Tibial artery (tissue), 4 donors: ENCODE measurements at places on chromosomes 6 and 20.

GRCh38 chr6:26044140-26045064, 42.8 kb upstream of the HFE start:
- DNase-seq: no peak

DNA sequence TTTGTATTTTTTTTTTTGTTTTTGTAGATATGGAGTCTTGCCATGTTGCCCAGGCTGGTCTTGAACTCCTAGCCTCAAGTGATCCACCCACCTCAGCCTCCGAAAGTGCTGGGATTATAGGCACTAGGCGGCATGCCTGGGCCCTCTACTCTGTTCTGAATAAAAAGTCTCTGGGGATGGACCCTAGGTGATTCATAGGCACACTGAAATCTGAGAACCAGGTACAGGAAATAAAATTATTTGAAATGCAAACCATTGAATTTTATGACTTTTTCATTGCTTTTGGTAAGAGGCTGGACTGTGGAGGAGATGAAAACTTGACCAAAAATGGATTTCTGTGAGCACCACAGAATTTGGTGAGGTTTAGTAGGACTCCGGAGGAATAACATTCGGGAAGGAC, 117.5 kb downstream of the PRIM2 start:
- no peak for DNase-seq

- DNase-seq: peak; percentile 76
Measured at GRCh38 chr6:150409576-150410066, 40.8 kb downstream of the IYD start.

DNA sequence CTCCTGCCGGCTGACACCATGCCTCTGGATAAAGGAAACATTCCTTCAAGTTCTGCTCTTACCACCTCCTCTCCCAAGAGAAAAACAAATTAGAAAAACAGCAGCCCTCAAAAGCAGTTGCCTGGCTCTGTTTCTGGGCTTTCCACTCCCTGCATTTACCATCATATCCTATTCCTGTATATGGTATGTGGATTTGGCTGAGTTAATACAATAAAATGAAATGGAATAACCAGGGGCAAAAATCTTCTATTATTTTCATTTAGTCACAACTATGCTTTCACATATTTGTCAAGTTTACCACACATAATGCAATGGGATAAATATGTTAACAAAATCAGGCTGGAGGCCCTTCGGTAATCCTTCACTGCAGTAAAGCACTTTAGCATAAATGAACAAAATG, 34.3 kb downstream of the COL12A1 start:
- DNase-seq: no peak

DNA sequence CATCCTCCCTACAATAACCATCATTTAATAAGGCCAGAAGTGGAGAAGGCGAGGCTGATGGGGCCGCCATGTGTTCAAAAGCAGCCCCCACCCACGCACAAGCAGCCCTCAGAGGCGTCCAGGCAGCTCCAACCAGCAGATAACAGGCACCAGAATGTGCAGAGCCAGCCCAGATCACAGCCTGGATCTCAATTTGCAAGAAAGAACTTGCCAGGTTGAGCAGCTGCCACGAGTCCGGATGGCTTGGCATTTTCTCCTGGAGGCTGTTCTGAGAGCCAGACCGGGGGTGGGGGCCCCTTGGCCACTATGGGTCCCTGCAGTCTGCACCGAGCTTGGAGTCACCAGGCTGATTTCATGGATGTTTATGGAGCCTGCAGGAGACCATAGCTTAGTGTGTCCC, 338.1 kb downstream of the PREX1 start:
- no peak for DNase-seq

- DNase-seq: no peak
Measured at GRCh38 chr6:46954837-46955451, 33.2 kb upstream of the ADGRF5 start.

DNA sequence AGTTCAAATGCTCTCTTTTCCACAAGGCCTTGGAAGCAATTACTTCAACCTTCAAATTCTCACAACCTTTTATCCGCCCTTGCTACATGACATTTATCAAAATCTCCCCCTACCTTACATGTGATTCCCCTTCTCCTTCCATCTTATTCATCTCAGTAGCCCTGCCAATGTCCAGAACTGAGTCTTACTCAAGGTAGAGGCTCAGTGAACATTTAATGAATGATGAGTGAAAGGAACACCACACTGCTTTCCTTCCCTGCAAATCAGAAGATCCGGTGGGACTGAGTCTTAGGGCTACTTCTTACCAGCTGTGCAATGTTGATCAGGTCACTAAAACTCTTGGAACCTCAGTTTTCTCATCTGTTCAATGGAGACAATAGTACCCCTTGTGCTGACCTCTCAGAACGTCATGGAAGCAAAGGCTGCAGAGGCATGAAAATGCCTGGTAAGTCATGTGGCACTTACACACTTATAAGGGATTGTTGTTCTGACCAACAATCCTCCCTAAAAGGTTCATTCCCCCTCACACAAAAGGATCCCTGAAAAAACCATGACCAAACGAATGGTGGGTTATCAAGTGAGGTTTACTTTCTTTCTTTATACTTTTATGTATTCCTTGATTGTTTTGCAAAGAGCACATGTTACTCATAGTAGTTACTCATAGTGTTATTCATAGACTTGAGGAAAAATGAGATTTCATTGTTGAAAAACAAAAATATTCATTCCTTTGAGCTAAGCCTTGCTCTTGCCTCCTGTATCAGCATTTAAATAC, 6.5 kb downstream of the MDGA1 start:
- no peak for DNase-seq

- DNase-seq: no peak
Measured at GRCh38 chr20:32079655-32080109, 27.6 kb downstream of the HCK start.

- DNase-seq: no peak
Measured at GRCh38 chr6:52102405-52102804, 15.0 kb upstream of the PKHD1 start.

- no peak for DNase-seq
Measured at GRCh38 chr20:21513881-21514540, at the start of gene NKX2-2. Gene NKX2-2, minus strand, starts transcription at chr20:21514064. Its CDS starts 395 bp downstream, at chr20:21513669.

- no peak for DNase-seq
Measured at GRCh38 chr6:128521282-128521632, 858 bp upstream of the PTPRK start.

GRCh38 chr6:115159733-115160132, 816.9 kb upstream of the HS3ST5 start:
- no peak for DNase-seq

DNA sequence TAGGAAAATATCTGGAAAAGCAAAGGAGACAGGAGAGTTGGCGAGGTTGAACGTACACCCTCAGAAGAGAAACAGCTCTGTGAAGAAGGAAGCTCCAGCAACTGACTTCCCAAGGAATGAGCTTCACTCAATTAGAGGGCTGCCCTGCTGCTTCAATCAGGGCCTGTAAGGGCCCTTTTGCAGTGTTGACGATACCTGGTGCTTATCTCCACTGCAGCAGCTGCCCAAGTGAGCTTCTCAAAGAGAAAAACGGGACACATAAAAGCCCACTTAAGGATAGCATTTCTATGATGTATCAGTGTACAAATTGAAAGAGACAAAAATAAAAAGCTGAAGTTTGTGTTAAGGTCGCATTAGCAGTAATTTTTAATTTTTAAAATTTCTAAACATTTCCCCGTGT, 16.4 kb downstream of the SEC63 start:
- DNase-seq: no peak

DNA sequence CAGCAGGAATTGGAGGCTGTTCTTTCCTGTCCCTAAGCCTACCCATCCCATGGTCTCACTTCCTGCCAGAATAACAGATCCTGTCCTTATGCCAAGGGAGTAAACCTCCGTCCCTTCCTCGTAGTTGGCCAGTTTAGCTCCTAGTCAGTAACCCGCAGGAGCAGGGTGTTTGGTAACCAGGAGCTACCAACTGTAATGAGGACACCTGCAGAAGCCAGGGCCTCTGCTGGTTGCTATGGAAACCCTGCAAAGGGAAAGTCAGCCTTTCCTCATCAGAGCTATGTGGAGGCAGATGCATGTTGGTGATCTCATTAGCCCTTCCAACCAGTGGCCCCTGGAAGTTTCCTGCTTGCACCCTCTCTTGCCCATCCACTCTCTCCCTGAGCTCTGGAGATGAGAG, 368.2 kb upstream of the SULF2 start:
- no peak for DNase-seq

DNA sequence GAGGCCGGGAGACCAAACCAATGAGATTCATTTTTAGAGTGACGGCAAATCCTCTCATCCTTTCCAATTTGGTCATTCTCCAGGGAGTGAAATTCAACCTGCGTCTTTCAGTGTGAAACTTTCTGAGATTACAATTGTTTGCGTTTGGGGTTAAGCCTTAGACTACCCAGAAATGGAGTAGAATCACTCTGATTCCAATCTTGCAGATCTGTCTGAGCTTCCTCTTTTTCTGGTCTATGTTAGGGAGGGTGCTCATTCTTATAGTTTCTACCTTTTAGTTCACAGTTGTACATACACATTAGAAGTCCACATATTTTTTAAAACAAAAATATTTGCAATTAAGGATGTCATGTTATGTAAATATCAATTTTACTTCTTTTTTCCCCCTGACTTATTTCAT, 183.0 kb upstream of the PHACTR1 start:
- no peak for DNase-seq

- DNase-seq: no peak
Measured at GRCh38 chr20:15794409-15794808, 778.8 kb downstream of the KIF16B start.

- DNase-seq: no peak
Measured at GRCh38 chr20:6680441-6680840, 87.0 kb upstream of the BMP2 start.

DNA sequence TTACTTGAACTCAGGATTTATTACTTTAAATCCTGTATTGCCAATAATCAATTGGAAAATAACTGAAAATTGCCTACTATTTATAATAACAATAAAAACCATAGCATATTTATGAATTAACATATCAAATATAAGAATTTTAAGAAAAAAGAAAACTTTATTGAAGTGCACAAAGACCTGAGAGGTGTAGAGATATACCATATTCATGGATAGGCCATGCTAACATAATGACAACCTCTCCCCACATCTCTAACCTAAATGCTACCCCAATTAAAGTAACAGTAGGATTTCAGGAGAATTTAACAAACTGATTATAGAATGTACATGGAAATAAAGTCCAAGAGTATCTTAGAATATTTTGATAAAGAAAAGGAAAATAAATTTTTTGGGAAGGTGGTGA, 5.1 kb upstream of the HLA-DMB start:
- no peak for DNase-seq

DNA sequence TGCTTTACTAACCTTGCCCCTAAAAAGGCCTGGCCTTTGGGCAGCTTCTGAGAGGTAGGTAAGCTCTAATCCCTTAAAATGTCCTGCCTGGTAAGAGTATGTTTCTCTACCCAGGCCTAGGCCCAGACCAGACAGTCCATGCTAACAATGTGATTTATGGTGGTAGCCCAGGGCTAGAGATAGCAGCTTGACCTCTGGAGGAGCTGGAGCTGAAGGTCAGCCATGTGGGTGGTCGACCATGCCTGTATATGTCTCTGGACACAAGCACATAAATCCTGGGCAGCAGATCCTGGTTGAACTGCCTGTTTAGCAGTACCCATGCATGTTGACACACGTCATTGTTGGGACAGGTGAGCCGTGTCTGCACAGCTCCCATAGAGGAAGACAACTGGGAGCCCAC, 62.1 kb upstream of the PHACTR1 start:
- no peak for DNase-seq

- DNase-seq: no peak
Measured at GRCh38 chr6:26485112-26485780, 14.9 kb upstream of the BTN1A1 start.

- no peak for DNase-seq
Measured at GRCh38 chr6:15284743-15285142, 38.9 kb downstream of the JARID2 start.

DNA sequence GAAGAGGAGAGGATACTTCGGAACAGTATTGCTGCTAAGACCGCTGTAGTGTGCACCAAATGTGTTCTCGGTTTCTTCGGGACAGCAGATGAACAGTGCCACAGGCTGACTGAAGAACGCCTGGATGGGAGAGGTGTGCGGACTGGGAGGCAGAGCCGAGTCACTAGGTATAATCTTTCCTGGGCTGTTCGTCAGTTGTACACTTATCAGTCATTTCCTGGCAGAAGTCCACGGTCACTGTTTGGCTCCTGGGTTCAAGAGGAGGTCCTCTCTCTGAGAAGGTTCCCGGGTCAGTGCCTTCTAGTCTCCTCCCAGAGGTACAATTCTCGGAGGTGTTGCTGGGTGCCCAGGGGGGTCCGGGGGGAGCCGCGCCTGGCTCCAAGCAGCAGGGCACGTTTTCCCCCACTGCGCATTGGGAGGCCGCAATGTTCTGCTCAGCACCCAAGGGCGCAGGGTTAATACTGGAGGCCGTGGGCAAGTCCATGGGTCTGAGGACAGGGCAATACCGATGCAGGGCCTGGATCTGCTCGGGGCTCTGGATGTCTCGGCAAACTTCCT, 38.1 kb downstream of the GJA10 start:
- no peak for DNase-seq

- DNase-seq: no peak
Measured at GRCh38 chr6:128710315-128710714, 172.6 kb upstream of the LAMA2 start.

- DNase-seq: no peak
Measured at GRCh38 chr6:72933233-72933632, 292.1 kb downstream of the KHDC1L start.

GRCh38 chr6:14143305-14143704, 25.7 kb downstream of the CD83 start:
- DNase-seq: no peak

GRCh38 chr20:1800777-1801176, 94.4 kb upstream of the SIRPA start:
- DNase-seq: no peak
